ENCODE measurements at places on chromosomes 2 and 18.

GRCh38 chr2:28449488-28450395 is 46.1 kb upstream of the PLB1 start:
- no peak for DNase-seq

- no peak for DNase-seq
Observed at GRCh38 chr2:174882416-174882815, 118.1 kb upstream of the CHRNA1 start.

DNA sequence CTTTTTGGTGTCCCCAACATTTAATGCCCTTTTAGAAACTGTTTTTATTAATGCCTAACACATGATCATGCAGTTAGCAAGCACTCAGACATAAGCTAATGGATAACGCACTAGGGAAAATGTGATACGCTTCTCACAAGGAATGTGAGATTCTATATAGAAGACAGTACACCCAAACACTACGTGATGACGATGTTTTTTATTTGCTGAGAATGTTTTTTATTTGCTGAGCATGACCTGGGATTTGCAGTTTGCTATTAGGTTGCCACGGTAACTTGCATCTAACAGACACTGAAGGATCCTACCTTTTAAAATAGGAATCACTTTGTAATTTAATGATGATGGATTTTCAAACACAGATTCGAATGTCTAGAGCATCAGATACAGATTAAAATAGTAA is 4.9 kb downstream of the SMC6 start:
- DNase-seq = no peak

DNA sequence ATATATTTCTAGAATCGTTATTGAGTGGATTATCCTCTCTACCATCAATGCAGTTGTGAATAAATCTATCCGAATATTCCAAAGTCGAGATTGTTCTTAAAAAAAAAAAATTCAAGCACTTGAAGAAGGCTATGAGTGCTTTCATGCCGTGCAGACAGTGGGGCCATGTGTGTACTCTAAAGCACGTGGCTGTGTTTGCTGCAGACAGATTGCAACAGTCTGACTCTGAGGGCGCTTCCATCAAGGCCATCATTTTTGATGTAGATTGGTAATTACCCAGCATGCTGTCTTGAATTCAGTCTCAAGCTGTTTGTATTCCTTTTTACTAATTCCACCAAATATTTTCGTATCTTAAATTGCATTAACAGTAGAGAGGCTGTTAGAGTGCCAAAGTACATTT is 325.9 kb upstream of the LINC00305 start:
- no peak for DNase-seq
